Cortex of kidney (tissue), 1 donor: ENCODE measurements at places on chromosomes 7 and 10.

GRCh38 chr7:106071999-106072714, 40.0 kb downstream of the SYPL1 start:
- no peak for DNase-seq

DNA sequence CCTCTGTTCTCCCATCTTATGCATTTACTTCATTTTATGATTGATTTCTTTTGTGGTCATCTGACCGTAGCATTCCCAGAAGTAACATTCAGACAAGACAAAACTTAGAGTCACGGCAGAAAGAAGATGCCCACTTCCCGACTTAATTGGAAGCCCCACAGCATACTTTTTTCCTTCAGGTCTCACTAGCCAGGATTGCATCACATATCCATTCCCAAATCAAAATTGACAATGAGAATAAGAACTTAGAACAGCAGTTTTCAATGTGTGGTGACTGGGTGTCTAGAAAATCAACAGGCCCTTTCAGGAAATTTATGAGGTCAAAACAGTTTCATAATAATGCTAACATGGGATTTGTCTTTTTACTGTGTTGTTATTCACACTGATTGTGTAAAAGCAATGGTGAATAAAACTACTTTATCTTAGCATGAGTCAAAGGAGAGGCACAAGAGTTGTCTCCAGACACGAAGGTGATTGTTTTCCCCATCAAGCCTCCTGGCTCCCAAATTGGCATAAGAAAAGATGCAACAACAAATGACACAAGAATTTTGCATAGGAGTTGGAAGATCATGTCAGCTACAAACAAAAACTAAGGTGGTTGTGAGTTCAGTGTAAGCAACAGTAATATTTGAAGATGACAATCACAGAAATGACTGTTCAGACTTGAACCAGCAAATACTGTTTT, 493.9 kb downstream of the HTR7 start:
- DNase-seq: no peak

DNA sequence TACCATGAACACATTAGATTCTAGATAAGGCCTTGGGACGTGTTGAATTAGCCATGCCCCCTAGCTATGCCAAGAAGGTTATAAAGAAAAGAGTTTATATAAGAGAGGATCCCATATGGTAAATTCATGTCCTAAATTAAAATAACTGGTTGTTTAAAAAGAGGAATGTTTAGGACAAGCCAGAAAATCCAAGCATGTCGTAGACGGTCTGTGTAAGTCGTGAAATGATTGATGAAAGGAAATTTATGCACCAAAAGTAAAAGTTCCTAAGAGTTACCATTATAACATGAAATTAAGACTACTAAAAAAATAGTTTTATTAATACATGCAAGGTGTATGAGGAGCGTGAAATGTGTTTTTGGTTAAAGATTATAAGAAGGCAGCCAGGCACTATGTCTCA, 624.9 kb downstream of the ARL4A start:
- no peak for DNase-seq

- DNase-seq: no peak
Observed at GRCh38 chr10:100661520-100661919, 83.9 kb upstream of the PAX2 start.

GRCh38 chr7:92973974-92974373, 137.6 kb upstream of the CDK6 start:
- DNase-seq: no peak

DNA sequence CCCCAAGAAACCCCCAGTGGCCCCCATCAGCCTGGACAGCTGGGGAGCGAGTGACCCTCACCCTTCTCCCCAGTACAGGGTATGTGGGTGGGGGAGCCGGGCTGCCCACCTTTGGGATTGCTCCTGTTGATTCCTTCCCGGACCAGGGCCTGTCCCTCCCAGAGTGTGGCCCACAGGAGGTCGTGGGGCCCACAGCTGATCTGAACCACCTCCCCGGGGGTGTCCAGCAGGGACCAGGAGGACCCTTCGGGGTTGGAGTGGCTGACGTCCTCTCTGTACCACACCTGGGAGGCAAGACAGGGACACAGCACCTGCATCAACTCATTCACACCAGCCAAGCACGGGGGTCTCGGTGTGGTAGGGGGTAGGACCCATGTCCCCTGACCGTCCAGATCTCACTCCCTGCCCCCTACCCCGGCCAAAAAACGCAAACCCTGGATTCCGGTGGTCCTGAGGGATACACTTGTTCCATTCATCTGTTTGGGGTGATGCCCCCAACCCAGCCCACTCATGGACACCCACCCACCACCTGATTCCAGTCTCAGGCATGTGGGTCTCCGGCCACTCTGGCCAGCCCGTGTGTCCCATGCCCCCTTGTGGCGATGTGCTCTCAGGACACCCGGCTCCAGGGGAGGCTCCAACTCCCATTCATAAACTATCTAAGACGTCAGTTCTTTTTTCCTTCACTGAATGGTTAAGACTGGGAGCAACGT, 10.9 kb downstream of the TECPR1 start:
- DNase-seq: no peak

DNA sequence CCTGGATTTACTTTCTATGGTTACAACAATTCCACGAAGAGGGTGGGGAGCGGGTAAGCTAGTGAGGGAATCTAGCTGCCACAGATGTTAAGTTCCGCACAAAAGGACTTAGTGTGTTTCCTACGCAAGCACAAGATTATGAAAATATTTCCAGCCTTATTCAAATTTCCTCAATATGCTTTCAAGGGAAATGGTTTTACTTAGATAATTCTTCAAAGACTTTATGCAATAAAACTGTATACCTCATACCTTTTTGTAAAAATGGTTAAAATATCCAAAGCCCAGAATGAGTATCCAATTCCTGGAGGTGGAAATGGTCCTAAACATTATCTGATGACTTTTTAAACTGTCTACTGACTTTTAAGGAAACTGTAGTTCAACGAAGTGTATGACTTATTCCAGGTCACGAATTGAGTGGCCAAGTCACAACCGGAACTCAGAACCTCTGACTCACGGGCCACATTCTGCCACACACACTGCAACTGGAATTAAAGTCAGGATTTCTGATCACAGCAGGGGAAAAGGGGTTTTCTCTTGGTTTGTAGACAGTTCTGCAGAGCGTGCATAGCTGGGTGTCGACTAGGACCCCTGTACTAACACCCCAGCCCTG, 20.2 kb upstream of the INSIG1 start:
- DNase-seq: no peak

- no peak for DNase-seq
Observed at GRCh38 chr10:110344622-110345021, 39.9 kb upstream of the SMNDC1 start.

DNA sequence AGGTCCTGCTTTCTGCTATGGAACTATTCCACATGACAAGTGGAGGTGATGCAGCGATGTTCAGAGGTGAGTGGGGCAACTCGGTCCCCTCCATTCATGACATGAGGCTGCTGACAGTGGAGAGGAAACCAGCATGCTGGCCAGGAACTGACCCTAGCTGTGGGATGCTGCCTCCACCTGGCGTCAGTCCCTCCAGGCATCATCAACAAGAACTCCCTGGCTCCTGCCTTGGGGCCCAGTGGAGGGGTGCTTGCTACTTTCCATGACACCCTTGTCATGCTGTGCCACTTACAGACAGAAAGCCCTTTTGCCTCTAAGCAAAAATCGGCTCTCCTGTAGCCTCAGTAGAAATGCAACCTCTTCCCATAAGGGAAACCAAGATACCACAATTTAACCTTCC, 118.5 kb downstream of the LRRC18 start:
- DNase-seq: no peak

- no peak for DNase-seq
Observed at GRCh38 chr10:83166344-83166743, 973.0 kb upstream of the GHITM start.

- no peak for DNase-seq
Observed at GRCh38 chr10:789831-790701, 100.6 kb upstream of the DIP2C start.

DNA sequence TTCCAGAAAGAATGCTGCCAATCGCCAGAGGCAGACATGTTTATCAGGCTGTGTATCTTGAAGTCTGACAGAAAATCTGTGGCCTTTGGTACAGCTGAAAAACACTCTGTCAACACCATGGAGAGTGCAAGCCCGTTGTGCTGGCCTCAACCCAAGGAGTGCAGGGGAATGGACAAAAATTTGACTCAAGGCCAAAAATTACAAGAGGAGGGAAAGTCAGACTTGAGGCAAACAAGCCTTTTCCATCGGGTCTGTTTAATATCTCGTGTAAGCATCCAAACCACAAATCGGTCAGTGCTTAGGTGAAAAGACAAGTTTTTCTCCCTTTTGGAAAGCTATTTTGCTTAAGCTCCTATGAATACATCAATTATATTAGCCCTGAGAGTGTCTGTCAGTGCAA, 305.3 kb upstream of the NFE2L3 start:
- no peak for DNase-seq

DNA sequence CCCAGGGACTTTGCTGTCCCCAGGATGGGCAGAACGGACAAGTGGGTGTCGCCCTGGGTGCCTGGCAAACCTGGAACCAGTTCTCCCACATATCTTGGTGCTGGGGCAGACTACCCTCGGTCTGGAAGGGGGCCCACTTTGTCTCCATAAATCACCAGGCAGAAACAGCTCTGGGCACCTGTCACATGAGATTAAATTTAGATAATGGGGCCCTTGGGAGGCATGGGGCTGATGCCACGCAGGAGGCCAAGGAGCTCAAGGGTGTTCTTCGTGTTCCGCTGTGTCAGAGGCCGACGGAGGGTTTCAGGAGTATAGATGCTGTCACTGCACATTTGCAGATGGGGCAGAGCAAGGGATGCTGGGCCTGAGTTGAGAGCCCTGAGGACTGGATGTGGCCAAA, 72.7 kb downstream of the TMEM130 start:
- no peak for DNase-seq
